ENCODE measurements at places on chromosomes 5 and 9.

GRCh38 chr9:124423591-124423990 is 8.3 kb upstream of the PSMB7 start:
- DNase-seq = no peak

DNA sequence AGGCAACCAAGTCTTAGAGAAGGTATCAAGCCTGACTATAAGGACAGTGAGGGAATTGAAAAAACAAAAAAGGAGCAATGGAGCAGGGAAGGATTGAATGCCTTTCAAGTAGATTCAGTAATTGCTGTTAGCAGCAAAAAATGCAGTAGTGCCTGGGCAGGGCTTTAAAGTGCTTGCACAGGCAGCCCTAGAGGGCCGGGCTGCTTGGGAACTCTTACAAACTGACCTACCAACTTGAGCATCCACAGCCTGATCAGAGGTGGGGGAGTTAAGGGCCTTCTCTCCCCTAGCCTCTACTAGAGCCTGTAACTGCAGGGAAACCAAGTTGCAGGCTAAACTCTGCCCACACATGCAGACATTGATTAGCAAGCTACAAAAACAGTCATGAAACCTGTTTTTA is 19.4 kb downstream of the FXN start:
- DNase-seq = no peak

DNA sequence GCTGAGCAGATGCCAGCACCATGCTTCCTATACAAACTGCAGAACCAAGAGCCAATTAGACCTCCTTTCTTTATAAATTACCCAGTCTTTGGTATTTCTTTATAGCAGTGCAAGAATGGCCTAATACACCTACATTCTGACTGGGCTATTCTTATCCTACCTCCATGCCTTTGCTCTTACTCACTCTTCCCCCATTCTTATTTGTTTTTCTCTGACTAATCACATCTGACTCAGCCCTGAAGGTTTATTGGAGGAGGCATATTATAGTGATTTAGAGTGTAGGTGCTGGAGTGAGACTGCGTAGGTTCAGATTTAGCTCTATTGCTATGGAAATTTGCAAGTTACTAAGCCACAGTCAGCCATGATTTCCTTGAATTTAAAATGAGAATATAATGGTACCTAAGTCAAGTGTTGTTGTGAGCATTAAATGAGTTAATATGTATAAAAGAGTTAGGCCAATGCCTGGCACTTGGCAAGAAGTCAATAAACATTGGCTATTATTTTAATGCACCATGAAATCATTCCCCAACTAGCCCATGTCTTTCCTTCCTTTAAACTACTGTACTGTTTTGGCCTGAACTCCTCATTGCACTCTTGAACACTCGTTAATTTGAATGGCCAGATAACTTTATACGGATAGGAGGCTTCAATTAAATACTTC is 531.2 kb upstream of the ZNF608 start:
- DNase-seq = no peak

DNA sequence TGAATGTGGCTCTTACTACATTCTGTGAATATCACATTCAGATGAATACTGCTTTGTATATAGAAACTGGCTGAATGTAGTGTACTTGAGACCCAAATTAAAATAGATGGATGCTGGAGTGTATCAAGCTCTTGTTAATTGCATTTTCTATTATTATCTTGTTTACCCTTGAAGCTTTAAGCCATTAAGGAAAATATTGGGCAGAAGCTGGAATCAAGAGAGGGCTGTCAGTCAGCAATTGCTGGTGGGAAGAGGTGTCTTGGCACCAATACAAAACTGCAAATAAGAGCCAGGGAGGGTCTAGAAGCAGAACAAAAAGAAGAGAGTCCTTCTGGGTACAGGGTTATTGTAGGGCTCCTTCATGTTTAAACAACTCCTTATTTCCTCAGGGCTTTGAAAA is 38.8 kb downstream of the MUSK start:
- peak; percentile 87 for DNase-seq

DNA sequence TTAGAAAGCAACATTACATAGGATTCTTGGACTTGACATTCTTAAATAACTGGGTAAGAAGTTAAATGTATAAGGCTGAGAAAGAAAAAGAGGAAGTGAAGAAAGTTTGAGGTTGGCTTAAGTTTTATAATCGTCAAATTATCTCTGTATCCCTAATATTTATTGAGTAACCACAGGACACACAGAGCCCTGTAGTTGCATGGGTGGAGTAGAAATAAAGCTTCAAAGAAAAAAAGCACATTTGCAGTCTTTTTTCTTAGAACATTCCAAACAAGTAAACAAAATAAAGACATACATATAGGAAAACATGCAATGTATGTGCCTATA is 137.0 kb downstream of the CCDC192 start:
- DNase-seq = no peak

- no peak for DNase-seq
These were observed 102.9 kb upstream of the APC start for GRCh38 chr5:112634796-112635195.

- DNase-seq = no peak
These were observed 576 bp downstream of the ALDOB start for GRCh38 chr9:101434998-101435397.

DNA sequence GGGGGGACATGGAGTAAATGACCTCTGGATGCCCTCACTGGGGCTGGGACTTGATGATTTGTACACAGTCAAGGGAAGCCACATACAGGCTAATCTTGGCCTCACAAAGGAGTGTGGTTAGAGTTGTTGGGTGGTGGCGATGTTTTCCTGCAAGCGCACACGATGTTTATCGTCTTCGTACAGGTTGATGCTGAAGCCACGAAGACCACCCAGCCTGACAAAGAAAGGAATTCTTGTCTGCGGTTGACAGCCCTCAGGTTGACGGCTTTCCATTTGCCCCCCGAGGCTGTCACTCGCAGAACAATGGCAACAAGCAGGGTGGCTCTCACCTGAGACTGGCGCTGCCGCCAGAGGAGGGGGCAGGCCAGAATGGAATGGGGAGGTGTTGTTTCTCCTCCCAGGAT is 14.1 kb upstream of the XPA start:
- DNase-seq = no peak

DNA sequence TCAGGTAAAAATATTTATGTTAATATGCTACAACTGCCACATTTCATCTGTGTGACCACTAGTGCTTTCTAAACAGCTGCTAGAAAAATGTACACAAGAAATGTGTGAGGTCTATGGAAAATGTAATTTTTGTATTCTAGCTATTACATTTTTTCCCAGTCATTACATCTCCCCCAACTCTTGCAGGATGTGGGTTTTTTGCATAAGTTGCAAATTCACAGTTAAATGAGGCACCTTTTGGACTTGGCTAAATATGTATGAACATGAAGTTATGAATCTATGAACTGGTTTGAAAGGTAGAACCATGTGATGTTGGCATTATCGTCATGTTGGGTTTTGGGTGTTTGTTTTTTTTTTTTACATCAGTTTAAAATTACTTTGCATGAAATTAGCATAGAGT is 590.4 kb upstream of the WWC1 start:
- no peak for DNase-seq

DNA sequence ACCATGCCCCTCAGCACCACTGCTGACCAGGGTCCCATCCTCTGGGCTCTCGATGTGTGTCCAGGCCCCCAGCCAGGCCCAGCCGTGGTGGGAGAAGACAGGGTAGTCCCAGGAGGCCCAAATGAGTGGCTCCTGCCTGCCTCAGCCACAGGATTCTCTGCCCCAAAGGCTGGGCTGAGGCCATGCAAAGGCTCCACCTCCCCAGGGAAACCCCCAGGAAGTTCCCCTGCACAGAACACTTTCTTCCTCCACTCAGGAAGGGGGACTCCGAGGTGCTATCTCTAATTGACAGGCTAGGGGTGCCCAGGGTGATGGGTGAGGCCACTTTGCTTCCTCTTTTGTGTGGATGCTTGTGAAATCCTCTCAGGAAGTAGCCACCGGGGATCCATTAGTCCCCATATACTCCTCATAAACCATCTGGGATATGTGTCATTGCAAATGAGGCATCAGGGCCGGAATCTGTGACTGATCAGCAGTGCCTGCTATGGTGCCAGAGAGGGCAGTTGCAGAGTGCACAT is 23.1 kb upstream of the TDRD7 start:
- no peak for DNase-seq

DNA sequence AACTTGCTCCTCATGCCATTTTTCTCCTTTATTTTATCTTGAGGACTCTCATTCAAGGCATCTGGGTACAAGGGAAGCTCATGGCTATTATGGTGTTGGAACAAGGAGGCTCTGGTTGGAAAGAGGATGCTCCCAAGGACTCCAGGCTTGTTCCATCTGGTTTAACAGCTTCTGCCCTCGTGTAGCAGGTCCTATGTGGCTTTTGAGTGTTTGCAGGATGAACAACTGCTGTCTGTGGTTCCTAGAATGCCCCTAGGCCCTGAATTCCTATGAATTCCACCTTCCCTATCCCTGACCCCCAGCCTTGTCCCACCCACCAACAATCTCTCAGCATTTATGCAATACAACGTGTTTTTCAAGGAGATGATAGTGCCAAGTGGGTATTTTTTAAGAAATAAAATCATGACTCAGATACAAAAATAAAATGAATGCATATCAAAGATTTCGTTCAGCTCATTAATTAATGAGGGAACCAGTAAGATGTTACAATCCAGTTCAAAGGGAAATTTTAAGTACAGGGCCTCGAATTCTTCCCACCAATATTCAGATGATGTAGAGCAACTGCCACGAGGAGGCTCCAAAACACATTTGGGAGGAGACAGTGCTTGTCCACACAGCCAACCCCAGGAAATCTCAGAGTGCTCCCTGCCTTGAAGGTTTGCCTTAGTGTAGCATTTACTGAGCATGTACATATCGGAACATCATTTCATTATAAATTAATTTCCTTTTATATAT is 182.0 kb downstream of the MUSK start:
- DNase-seq = no peak

All from DMS153 (cell line).